ENCODE measurements at places on chromosomes 3 and 15.

- peak; percentile 86 for DNase-seq
These were observed 74.2 kb downstream of the MAGEF1 start for GRCh38 chr3:184637705-184638104.

DNA sequence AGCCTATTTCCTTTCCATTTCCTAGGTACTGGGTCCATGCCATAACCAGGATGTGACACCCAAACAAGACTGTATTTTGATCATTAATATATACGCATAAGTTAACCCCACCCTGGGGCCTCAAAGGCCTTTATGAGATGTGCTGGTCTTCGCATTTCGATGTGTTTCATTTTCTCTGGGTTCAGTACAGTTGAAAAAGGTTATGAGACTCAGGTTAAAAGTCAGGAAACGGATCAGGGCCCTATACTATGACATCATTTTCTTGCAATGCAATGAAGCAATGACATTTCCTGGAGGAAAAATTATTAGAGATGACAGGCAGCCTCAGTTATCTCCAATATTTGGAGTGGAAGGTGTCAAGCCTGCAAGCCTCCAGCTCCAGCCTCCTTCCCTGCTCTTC lies 31.7 kb downstream of the TMEM212 start:
- no peak for DNase-seq

DNA sequence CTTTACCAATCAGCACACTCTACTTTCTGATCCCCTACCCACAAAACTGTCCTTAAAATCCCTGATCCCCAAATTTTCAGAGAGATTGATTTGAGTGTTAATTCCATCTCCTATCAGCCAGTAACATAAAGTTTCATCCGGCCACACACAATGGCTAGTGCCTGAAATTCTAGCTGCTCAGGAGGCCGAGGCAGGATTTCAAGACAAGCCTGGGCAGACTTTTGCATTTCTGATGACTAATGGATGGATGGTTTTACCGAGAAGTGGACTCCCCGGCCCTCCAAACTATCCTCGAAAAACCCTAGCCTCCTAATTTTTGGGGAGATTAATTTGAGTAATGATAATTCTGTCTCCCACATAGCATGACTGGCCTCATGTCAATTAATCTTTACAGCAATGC lies 269.8 kb upstream of the POU1F1 start:
- DNase-seq: no peak

DNA sequence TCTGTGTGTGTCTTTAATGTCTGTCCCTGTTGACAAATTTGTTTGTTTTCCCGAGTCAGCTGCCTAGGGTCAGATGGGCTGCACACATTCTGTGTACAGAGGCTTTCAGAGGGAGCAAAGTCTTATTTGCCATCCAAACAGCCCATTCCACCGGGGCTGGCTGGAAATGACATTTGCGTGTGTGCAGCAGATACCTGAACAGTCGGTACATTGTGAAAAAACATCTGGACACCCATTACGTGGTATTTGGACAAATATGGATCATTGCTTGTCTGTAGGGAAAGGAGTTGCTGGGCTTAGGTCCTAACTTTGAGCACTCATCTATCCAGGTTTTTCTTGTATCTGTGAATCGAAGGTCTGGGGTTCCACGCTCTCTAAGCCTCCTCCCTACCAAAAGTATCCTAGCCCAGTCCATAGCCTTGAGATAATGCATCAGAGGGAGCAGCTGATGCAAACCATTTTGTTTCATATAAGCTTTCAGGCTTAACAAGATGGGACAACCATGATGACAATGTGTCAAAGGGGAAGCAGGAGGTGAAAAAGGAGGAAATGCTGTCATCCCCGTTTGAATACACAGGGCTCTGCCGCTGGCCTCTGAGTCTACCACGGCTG lies 22.2 kb upstream of the CMTM8 start:
- DNase-seq: peak; percentile 6

GRCh38 chr3:98246142-98246541 lies 17.9 kb upstream of the OR5H6 start:
- DNase-seq: no peak
